ENCODE measurements at places on chromosomes 7 and 10.

- no peak for DNase-seq
Observed at GRCh38 chr10:9301148-9301547, 1246.7 kb downstream of the GATA3 start.

- no peak for DNase-seq
Observed at GRCh38 chr10:122140461-122140902, 130.6 kb upstream of the BTBD16 start.

DNA sequence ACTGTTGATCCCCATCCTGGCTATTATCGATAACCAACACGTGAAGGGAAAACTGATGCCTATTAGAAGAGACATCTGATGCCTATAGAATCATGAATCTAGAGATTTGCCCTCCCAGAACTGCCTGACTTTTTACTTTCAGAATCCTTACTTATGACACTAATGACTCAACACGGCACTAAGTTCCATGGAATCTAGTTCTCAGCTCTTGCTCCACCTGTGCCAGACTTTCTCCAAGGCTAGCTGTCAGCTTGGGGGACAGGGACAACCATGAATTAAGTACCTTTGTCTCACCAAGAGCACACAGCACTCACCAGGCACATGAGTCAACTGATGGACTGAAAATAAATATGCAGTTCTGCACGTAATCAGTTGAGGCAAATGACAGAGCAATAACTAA lies 184.2 kb downstream of the FRMD4A start:
- no peak for DNase-seq

- DNase-seq: no peak
Observed at GRCh38 chr10:20354166-20354565, 537.9 kb downstream of the PLXDC2 start.

- DNase-seq: no peak
Observed at GRCh38 chr10:93143281-93143680, 69.6 kb downstream of the CYP26A1 start.

GRCh38 chr7:28180031-28180363 lies 598 bp downstream of the JAZF1 start:
- no peak for DNase-seq

- DNase-seq: no peak
Observed at GRCh38 chr10:57218382-57218781, 857.3 kb upstream of the ZWINT start.

GRCh38 chr7:108211382-108212201 lies 81.4 kb upstream of the LAMB4 start:
- DNase-seq: no peak

GRCh38 chr7:435630-436366 lies 83.8 kb downstream of the PDGFA start:
- no peak for DNase-seq

GRCh38 chr7:6385110-6385781 lies 62.5 kb downstream of the DAGLB start:
- no peak for DNase-seq

DNA sequence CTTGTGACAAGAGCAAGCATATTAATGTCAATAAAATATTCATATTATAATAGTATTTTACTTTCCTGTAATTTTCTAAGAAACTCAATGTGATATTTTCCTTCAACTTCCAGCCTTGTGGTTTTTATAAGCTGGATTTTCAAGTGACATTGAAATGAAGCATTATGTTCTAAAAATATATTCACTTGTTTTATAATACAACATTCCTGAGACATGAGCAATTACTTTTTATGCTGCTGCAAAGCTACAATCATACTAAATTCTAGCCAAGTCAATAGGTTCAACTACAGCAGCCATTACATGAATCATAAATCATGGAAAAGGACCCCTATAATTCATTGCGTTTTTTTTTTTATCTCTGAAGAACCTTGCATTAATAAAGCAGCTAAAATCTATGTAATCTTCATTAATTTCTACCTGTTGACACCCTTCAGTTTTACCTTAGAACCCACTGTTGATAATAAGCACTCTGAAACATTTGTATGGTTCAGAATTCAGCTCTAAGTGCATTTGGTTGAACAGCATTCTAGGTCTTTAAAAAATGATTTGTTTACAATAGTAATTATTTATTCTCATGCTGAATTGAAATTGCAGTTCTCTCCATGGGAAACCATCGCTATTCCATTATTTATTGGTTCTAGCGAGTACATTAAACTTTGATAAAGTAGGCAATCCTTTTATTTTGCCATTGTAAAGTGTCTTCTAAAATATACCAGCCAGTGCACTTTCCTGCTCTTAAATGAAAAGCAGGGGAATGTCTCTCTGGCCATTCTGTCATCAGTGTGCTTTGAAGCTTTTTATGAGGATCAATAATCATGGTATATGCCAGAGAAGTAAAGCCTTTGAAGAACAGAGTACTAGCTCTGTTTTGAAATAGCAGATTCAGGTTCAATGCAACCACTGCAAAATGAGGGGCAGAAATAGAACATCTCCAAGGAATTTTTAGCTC lies 132.6 kb downstream of the GNAT3 start:
- no peak for DNase-seq

GRCh38 chr7:151495360-151495759 lies 24.3 kb downstream of the RHEB start:
- DNase-seq: no peak

- DNase-seq: no peak
Observed at GRCh38 chr10:121788115-121788514, 139.7 kb downstream of the ATE1 start.

- no peak for DNase-seq
Observed at GRCh38 chr7:98855610-98856422, 14.0 kb downstream of the TMEM130 start.

GRCh38 chr7:102115181-102115580 lies 171.5 kb upstream of the SH2B2 start:
- DNase-seq: no peak

- no peak for DNase-seq
Observed at GRCh38 chr7:44673771-44674170, 67.3 kb downstream of the OGDH start.

DNA sequence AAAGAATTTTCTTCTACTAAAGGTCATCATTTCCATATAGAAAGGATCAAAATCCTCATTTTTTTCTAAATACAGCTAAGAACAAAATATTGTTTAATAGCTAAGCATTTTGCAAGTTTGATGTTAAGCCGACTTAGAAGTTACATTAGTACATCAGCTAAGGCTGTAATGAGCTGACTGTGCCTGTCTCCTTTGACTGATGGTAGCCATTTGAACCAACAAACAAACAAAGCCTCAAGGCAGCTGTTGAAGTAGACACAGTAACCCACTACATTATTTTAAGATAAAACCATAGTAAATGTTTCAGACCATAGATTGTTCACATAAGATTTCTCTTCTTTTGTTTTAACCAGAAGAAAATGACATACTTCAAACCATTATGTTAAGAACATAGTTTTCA lies 210.9 kb upstream of the VSTM2A start:
- DNase-seq: no peak

DNA sequence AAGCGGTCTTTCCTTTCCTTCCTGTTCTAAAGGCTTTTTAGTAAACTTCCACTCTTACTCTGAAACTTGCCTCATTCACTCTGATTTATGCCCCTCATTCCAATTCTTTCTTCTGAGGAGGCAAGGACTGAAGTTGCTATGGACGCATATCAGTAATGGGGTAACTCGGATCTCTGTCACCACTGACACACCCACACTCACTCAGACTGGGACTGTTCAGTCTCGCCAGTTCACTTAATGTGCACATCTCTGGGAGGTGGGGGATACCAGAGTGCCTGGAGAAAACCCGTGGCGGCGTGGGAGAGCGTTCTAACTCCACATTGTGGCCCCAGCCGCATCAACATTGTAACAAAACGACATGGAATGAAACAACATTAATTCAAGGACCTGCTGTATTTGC lies 1139.3 kb upstream of the CELF2 start:
- no peak for DNase-seq

DNA sequence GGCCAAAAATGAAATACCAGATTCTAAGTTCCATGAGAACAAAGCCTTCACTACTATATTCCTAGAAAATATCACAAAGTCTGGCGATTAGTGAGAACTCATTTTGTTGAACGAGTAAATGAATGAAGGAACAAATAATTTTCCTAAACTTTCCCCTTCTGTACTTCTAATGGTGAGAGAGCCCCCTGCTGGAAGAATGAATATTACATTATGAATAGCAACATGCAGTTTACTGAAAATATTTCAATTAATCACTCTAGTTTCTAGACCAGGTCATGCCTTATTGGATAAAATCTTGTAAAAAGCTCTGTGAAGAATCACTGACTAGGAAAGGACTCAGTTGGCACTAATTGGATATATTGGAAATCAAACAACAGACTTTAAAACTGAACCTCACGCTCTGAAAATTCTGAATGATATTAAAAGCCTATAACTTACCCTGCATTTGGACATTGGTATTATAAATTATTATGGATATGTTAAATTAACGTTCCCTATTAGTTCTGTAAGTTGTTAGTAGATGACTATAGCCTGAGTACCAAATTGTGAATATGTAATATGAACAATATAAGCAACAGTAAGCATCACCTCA lies 32.4 kb upstream of the MTPN start:
- DNase-seq: no peak

DNA sequence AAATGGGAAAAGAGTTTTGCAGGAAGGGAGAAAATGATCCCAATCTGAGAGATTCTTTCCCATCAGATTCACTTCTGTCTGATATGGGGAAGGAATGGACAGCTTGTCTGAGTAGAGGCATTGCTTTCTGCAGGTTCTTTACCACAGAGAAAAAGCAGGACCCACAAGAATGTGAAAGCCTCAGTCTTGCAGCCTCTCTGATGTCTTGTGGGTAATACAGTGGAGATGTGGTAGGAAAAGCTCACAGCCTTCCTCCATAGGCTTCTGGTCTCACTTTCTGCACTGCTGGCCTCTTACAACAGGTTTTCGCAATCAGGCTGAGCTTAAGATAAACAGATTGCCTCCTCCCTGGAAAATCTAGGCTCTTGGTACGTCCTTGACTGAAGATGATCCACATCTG lies 551 bp downstream of the IFIT1 start:
- no peak for DNase-seq

GRCh38 chr7:133575726-133576440 lies 323.0 kb downstream of the EXOC4 start:
- DNase-seq: no peak

- DNase-seq: no peak
Observed at GRCh38 chr7:25167262-25167843, 42.3 kb upstream of the CYCS start.

DNA sequence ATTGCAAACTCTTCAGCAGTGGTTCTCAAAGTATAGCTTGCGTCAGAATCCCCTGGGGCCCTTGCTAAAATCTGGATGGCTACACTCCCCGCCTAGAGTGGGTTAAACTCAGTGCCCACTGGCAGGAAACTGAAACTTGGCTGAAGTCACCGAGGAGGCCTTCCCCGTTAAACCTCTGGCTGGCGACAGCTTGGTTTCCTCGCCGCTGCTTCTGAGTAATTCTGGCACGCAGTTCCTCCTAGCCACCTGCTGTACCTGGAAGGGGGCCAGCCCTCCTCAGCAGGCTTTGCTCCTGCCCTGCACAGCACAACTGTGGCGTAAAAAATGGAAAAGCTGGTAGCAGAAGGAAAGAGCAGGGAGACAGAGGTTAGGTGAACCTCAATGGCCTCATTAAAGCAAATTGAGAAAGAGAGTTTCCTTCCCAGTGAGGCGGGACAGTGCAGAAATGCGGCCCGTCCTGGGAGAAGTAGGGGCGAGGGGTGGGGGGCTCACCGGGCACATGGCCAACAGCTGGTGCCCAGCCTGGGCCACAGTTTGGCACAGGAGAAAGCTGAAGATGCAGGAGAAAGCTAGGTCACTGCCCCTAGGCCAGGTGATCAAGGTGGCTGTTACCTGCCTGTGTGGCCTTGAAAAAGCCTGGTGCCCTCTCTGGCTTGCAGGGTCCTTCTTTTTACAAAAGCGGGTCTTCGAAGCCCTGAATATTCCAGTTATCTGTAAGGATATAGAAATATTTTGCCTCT lies 46.6 kb downstream of the ALOX5 start:
- DNase-seq: no peak

DNA sequence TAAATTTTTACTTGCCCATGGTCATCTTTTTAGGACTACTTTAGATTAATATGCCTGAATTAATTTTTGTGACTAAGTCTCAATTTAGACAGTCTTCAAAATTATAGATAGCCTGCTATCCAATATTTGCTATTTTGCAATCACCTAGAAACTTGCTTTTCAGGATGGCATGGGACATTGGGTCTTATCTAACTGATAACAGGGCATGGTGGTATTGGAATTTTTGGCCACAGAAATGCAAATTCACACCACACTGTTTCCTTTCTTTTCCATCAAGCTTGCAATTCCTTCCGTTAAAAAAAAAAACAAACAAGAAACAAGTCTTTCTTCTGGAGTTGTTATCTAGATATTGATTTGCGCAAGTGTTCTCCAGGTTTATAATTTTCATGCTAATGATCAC lies 8.8 kb downstream of the ARL5B start:
- DNase-seq: no peak

GRCh38 chr10:78188446-78188845 lies 154.8 kb downstream of the RPS24 start:
- DNase-seq: no peak

DNA sequence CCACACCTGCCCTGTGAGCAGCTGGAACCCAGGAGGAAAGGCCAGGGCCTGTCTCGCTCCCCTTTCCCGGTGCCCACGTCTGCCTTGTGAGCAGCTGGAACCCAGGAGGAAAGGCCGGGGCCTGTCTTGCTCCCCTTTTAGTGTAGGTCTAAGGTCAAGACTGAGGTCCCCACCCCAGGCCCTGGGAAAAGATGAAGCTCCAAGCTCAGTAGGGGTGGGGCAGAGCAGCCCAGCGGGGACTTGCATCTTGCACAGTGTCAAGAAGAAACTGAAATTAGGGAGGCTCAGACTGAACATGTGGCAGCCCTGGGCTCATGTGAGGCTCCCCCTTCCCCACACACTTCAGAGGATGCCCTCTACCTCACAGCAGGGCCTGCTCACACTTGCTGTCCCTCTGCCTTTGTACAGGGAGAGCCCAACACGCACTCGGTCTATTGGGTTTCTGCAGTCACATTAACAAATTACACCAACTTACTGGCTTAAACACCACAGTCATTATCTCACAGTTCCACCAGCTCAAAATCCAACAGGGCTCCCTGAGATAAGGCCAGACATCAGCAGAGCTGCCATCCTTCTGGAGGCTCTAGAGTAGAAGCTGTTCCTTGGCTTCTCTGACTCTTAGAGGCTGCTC lies 12.4 kb downstream of the POLL start:
- DNase-seq: no peak

GRCh38 chr10:57952741-57953140 lies 315.0 kb downstream of the IPMK start:
- DNase-seq: no peak

DNA sequence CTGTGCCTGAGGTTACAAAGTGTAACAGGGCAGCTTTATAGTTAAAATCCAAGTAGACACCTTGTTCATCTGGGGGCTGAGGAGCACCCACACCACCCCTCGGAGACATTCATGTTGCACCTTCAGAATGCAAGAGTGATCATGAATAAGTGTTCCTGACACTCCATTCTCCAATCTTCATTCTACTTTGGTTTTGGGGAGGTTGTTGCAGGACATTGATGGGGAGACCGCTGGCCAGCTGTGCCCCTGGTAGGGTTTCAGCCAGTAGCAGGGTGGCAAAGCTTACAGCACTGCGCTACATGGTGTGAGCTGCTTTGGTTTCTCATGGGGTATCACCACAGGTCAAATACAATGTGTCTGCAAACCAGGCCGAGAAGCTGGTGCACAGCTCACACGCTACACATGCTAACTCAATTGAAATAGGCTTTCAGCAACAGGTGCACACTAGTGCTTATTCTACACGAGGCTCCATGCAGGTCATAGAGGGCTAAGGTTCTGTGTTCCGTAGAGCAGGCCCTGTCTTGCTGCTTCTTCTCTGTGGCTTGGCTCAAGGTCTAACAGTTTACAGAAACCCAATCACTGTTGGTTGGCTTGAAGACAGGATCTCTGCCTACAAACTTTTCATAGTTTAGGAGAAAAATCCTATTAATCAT lies 317.4 kb upstream of the ZNF32 start:
- no peak for DNase-seq

Data from stimulated activated CD4-positive, alpha-beta T cell treated with anti-CD3 and anti-CD28 coated beads, Interleukin-1b, Interleukin-23, amount 100 ng/mL, for 1 hour (primary cell).